ENCODE measurements at places on chromosomes 7 and 10.

GRCh38 chr7:16646472-16647072 lies 591 bp downstream of the BZW2 start:
- DNase-seq = peak; percentile 28

DNA sequence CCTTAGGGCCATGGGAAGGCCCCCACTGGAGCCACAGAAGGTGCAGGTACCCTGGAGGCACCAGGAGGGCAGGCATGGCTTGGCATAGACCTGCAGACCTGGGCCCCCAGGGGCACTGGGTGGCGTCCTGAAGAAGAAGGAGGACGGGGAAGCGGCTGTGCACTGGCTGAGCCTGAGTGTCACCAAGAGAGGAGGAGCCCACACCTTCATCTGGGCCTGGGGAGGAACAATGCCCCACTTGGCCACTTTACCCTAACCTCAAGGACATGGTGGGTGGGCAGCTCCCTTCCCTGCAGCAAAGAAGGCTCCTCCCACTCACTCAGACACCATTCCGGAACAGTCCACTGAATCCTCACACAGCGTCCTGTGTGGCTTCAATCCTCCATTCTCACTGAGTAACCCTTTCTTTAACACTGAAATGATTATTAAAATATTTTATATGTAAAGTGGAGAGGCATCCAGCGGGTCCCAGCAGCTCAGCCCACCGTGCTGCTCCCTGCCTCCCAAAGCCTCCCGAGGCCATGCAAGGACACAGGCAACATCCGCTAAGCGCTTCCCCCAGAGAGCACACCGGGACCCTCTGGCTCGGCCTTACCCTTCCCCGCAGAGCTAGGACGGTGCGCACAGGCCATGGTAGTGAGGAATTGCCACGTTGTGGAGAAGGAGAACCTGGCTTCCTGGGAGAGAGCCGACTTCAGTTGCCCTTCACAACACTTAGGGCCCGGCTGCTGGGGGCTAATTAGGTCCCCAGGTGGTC lies 516.7 kb upstream of the MGMT start:
- no peak for DNase-seq

DNA sequence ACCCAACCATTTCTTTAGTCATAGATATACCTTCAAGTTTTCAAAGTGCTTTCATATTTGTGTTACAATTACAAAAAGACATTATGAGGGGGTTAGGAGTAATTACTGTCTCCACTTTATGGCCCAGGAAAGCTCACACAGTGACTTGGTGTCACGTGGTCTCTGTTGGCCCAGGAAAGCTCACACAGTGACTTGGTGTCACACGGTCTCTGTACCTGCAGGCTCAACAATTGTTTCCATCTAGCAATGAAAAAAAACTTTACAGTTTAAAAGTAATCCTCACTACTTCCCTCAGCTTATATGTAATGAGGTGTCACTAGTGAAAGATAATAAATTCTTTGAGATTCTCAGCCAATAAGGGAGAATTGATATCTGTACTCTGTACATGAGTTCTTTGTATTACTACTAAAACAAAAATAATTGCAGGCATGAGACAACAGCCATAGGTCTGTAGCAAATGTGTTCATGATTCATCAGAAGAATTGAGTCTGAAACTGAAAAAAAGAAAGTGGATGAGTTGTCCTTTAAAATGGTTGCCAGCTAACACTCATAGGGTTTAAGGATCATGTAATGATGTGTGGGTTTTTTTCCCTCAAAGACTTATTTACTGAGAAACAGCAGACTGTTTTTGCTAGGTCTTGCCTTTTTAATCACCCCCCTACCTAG lies 10.9 kb downstream of the OGDH start:
- DNase-seq = no peak

GRCh38 chr7:125908711-125909110 lies 979.1 kb upstream of the POT1 start:
- no peak for DNase-seq

- DNase-seq = no peak
These were observed 23.7 kb downstream of the ATAD1 start for GRCh38 chr10:87794285-87794684.

GRCh38 chr7:16067711-16068110 lies 353.6 kb downstream of the CRPPA start:
- no peak for DNase-seq

DNA sequence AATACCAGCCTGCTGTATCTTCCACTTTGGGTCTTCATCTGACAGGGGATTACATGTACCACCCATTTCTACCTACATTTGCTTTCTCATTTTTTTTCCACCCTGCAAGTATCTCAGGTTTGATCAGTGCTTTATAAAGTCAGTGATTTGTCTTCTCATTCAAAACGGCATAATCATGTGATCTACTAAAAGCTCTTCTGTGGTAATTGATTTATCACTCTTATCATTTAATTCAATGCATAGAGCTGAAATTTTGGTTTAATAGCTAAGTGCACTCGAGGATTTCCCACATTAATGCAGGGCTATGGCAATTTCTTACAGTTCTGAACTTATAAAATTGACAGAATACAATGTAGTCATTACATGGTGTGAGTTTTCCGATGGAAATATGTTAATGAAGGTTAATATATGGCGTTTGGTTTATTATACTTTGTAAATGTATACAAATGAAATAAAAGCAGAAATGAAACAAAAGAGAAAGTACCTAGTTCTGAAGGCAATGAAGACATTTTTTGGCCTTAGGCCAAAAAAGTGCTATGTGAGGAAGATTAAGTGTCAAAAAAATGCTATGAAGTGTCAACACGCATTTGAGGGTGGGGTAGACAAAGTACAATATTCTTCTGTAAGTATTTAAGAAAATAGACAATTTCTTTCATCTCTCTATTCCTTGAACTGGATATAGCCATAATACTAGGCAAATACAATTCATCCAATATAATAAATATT lies 457.3 kb downstream of the ETV1 start:
- no peak for DNase-seq

- DNase-seq = no peak
These were observed 23.0 kb upstream of the DLD start for GRCh38 chr7:107867858-107868466.

DNA sequence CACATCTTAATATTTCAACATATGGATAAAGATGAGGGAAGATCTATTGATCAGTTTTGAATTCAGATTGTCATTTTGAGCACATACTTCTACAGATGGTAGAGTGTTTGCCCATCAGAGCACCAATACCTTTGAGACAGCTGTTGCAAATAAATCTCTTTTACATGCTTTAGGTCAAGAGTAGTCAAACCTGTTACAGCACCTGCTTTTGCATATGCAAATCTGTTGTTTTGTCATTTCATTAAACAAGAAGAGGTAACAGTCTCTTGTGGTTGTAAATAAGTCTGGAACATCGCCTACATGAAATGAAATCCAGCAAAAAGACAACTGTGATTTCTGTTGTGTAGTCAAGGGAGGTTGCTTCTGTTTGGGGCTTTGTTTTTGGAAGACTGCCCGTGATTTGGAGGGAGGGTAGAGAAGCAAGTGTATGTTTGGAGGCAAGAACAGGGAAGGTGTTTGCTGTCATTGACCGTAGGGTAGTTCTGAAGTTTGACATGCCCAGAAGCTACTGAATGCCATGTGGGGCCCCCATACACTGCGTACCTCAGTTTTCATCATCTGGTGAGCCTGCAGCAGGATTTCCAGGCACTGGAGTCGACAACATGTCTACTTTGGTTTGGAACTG lies 233.6 kb upstream of the PPP1R3A start:
- no peak for DNase-seq

DNA sequence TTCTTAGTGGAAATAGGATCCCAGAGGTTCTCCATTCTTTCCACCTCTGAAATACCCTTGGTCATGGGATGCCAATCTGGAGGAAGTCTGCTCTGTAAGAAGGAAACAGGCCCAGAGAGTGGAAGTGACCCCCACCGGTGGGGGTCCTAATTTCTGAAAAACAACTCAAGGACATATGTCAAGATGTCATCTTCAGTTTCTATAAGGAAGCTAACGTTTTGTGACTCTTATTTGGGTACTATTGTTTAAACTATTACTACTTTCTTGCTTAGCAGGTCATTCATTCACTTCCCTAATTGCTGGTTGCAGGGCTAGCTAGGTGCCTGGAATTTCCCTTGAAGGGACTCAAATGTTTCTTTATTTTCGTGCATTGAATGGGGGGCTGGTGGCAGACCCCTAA lies 1.9 kb upstream of the ZNF775 start:
- DNase-seq = no peak

- DNase-seq = no peak
These were observed 22.4 kb downstream of the PDLIM1 start for GRCh38 chr10:95268438-95268837.

DNA sequence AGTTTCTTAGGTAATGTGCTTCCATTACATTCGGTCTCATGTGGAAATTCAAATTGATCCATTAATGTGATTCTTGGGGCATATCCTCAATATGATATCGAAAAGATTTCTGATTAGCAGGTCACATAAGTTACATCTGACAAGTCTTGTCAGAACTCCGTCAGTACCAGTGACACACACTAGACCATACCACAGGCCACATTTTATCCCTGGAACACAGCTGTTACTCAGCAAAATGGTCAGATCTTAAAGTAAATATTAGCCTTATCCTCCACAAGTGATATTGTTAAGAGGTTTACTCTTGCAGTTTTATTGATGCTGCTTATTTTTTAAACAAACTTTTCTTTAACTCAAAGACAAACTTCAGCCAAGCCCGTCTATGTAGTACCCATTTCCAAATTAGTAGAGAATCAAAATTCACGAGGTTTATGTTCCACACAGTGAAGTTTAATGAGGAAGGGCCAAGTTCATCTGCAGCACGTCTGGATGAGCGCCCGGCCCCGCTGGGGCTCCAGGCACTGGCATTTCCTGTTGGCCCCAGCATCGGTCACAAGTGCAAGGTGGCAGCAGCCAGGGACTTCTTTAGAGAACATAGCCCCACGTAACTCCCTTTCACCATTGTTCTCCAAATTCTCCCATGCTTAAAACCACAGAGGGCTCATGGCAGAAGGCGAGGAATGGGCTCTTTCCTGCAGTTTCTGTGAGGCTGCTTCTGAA lies 132.2 kb downstream of the VIPR2 start:
- no peak for DNase-seq

DNA sequence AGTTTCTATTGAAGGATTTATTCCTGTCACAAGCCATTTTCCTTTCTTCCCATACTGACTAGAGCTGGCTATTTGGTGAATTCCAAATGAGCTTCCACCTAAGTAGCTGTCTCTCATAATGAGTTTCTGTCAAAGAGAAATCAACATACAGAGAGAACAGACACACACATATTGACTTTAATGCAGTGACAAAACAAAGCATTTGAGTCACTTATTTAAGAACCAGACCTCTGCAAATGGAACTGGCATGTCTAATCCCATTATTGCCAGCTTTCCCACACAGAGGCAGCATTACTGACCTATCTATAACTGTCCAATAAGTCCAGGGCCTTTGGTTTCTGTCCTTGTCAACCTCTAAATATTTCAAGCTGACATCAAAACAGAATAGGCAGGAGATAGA lies 179.3 kb upstream of the CSTF2T start:
- no peak for DNase-seq

DNA sequence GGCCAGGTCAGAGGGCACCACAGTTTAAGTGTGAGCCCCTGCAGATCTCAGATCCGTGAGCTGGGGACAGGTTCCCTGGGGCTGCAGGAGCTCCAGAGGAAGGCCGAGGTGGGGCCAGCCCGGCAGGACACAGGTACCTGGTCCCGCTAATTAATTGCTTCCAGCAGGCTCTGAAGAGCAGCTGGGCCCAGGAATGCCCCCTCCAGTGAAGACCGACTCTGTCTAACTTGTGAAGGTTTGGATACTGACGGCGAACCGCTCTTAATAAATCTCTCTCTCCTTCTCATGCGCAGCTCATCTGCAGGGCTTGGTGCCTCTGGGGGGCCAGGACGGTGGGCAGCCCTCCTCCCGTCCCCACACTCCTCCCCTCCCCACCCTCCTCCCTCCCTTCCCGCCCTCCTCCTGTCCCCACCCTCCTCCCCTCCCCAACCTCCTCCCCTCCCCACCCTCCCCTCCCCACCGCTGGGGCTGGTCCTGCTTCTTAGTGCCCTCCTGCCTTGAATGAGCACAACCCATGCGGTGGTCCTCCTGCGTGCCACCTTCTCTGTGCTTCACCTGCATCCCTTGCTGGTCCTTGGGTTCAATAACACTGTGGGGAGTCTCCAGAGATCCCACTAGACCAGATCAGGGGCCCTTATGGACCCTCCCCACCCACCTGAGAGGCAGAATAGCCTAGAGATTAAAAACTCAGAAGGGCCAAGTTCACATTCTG lies 38.3 kb downstream of the PDGFA start:
- no peak for DNase-seq

DNA sequence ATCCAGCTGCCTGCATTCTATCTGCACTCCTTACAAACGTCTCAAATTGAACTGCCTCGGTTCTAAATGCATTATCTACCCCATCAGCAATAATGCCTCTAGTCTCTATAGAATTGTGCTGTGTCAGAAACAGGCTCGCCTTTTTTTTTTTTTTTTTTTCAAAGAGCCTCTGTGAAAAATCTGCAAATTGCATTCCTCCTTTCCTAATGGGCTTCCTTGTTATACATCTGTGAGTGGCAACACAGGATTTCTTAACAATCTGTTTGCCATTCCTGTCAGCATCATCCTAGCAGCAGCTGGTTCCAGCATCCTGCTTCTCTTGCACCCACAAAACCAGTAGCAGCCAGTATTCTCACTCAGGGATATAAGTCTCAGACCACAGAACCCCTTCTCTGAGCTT lies 413.5 kb upstream of the SEMA3D start:
- no peak for DNase-seq

DNA sequence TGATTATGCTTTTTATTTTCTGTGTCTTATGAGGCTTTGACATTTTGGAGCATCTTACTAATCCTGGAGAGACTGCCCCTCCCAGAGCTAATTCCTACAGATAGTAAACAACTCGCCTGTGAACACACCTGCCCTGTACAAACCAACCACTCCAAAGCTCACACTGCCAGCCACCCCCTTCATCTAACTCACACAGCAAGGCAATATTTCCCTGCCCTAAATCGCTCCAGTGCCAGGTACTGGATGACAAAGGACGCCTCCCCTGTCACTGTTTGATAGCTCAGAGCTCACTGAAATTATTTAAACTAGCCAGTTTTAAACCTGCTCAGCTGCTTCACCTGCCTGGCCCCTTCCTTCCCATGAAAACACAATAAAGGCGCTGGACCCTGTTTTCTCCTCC lies 535.1 kb upstream of the CELF2 start:
- DNase-seq = no peak

DNA sequence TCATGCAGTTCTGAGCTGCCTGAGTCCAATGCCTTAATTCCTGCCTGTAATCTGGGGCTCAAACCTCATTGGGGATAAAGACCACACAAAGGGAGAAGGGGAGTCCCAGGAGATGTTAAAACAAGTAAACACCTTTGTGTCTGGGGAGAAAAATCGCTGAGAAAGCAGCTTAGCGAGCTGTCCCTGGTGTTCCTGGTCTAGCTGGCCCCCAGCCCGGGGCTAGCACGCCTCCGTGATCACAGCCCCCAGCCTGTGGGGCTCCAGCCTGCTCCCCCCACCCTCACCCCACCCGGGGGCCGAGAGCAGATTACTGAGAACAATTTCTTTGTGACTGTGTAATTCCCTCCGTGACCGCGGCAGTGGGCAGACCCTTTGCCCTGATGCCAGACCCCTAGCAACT lies 24.8 kb downstream of the DPCD start:
- no peak for DNase-seq

GRCh38 chr7:145036604-145037405 lies 201.0 kb upstream of the TPK1 start:
- DNase-seq = peak; percentile 25

Measured in left renal cortex interstitium (tissue), 4 donors.